ENCODE measurements at places on chromosomes 6 and 20.

GRCh38 chr20:63908008-63908682 lies 13.2 kb downstream of the DNAJC5 start:
- no peak for DNase-seq

DNA sequence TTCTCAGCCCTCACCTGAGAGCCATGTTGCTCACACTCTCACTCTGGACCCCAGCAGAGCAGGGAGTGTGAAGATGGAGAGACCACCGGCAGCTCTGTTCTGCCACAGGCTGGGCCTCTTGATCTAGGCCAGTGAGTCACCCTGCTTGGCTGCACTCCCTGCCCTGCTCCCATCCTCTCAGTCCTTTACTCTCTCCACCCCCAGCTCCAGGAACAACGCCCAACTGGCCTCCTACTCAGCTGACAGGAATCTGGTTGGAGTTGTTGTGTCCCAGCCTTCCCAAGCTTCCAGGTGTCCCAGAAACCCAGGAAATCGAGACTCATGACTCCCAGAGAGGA lies at the start of gene PSORS1C1:
PSORS1C1 (plus strand) TSS at position 260 of the 338 bp plus-strand sequence. CDS start 14,833 bp downstream, outside the sequence.
- no peak for DNase-seq

DNA sequence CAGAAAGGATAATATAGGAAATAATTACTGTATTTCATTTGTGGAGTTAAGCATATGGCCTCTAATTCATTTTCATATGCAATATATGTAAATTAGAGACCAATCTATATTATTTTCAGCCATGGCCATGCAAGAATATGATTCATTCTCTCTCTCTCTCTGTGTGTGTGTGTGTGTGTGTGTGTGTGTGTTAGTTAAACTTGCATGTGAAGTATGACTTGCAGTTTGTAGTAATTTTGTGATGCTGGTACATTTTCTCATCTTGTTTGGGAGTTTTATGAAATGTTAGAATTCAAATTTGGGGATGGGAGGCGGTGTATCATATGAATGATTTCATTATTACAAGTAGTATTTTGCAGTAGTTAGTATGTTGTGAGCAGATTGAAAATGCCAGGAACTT lies 74.8 kb downstream of the JARID2 start:
- no peak for DNase-seq

DNA sequence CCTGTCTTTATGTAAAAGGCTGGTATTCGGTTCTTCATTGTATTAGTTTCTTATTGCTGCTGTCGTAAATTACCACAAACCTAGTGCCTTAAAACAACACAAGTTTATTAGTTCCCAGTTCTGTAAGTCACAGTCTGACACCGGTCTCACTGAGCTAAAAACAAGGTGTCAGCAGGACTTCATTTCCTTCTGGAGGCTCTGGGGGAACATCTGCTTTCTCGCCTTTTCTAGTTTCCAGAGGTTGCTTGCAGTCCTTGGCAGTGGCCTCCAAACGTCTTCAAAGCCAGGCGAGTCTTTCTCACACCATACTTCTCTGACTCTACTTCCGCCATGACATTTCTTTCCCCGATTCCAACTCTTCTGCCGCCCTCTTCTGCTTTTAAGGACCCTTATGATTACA lies 43.0 kb upstream of the ZFAND3 start:
- DNase-seq, result peak; percentile 80

GRCh38 chr6:90654166-90654565 lies 67.3 kb upstream of the MAP3K7 start:
- no peak for DNase-seq

GRCh38 chr6:152360034-152360433 lies 277.1 kb downstream of the SYNE1 start:
- DNase-seq, result no peak

GRCh38 chr6:55668591-55668990 lies 89.6 kb upstream of the HMGCLL1 start:
- DNase-seq, result no peak

DNA sequence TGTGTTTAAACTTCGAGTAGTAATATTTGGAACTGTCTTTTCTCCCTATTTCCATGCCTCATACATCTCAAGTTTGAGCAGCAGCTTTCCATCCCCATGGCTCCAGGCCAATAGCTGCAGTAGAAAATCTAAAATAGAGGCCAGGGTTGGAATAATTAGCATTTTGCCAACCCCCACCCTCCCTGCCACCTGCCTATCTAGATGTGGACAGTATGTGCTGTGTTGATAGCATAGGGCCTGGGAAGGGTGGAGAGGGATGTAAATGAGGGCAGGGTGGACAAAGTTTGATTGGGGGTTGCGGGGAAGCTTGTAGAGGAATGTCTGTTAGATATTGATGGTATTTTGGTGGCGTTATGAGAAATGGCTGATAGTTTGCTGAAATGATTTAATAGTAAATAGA lies 5.6 kb downstream of the TOP1 start:
- DNase-seq, result no peak

- DNase-seq, result no peak
Measured at GRCh38 chr6:66866801-66867200, 1159.8 kb upstream of the EYS start.

- DNase-seq, result peak; percentile 26
Measured at GRCh38 chr6:120378582-120379220, 955.6 kb downstream of the TBC1D32 start.
